ENCODE measurements at places on chromosomes 5 and 9.
A peak's percentile ranks its signal among the peaks of the same experiment; 100 is the strongest.

DNA sequence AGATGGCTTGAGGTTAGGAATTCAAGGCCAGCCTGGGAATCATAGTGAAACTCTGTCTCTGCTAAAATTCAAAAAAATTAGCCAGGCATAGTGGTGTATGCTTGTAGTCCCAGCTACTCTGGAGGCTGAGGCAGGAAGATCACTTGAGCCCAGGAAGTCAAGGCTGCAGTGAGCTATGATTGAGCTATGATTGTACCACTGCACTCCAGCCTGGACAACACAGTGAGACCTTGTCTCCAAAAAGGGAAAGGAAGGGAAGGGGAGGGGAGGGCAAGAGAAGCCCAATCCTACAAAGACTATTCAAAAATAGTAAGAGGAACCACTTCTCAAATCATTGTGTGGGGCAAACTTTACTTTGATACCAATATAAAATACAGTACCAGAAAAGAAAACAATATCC, 11.2 kb downstream of the SEMA4D start:
- DNase-seq, result no peak

DNA sequence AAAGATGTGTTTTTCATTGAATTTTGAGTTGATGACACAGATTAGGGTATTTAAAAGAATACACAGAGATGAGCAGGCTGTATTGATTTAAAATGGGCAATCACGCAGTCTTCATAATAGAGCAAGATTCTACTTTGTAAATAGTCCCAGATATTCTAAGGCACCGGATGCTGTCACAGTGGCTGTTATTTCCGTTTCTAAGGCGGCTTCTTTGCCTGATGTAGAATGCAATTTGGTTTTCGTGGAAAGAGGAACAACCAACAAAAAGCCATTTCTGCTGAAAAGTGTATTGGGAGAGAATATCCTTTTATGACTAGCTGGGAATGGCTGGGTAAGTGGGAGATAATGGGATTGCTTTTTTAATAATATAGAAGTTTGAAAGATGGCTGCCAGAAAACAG, 17.5 kb downstream of the PRKACG start:
- DNase-seq, result no peak

GRCh38 chr9:34994260-34994899, 4.8 kb downstream of the DNAJB5 start:
- DNase-seq, result no peak

- no peak for DNase-seq
Observed at GRCh38 chr9:14030375-14031059, 283.4 kb downstream of the NFIB start.

GRCh38 chr9:137198051-137198901, 2.3 kb downstream of the TPRN start:
- no peak for DNase-seq

GRCh38 chr9:117835798-117836197, 131.6 kb downstream of the TLR4 start:
- no peak for DNase-seq

- no peak for DNase-seq
Observed at GRCh38 chr5:105015098-105015497, 1452.5 kb upstream of the NUDT12 start.

- no peak for DNase-seq
Observed at GRCh38 chr5:157289164-157289819, 23.4 kb downstream of the CYFIP2 start.

DNA sequence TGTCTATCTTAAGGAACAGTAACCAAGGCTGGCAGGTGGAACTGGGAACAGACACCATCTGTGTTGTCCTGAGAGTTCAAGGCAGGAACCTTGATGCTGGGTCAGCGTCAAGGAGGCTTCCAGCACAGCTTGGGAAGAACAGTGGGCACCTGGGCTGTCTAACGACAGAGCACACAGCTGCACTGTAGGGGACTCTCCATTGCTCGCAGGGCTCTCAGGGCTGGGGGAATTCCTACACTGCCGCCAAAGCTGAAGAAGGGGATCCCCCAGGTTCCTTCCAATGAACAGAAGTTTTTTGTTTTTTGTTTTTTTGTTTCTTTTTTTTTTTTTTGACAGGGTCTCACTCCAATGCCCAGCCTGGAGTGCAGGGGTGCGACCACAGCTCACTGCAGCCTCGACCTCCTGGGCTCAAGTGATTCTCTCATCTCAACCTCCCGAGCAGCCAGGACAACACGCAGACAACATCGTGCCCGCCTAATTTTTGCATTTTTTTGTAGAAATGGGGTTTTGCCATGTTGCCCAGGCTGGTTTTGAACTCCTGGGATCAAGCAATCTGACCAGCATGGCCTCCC, 81.9 kb downstream of the PTPN3 start:
- no peak for DNase-seq

GRCh38 chr5:19891658-19892057, 96.3 kb downstream of the CDH18 start:
- DNase-seq, result no peak

GRCh38 chr9:136098844-136099243, 3.8 kb upstream of the NACC2 start:
- no peak for DNase-seq

DNA sequence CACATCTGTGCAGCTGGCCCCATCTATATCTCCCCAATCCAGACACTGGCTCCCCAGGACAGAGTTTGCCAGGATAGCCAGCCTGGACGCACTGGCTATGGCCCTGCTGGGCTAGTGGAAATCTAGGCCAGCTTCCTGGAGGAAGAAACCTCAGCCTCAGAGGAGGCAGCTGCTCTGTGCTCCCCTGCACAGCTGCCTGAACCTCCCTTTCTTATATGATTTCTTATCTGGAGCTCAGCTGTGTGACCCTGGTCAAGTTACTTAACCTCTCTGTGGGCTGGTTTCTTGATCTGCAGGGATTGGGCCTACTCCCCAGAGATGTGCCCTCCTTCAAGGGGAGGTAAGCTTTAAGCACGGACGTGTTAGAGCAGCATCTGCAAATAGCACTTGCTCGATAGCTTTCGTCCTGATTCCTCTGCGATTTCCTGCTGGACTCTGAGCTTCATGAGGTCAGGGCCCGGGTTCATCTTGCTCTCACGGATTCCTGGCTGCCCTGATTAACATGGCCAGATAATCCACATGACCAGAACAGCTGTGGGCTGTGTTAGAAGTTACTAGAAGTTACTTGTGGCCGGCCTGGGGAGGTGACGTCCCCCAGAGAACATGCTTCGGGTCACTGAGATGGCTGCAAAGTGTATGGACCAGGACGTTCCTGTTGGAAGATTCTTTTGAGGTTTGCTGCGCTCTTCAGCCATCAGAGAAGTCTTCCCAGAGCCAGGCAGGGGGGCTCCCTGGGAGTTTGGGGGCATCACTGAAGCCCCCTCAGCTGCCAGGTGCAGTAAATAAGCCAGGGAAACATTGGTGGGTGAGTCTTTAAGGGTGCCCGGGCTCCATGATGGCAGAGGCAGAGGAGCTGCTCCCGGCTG, 14.5 kb downstream of the C9orf50 start:
- no peak for DNase-seq

- no peak for DNase-seq
Observed at GRCh38 chr9:128706045-128706444, 3.7 kb downstream of the PKN3 start.

DNA sequence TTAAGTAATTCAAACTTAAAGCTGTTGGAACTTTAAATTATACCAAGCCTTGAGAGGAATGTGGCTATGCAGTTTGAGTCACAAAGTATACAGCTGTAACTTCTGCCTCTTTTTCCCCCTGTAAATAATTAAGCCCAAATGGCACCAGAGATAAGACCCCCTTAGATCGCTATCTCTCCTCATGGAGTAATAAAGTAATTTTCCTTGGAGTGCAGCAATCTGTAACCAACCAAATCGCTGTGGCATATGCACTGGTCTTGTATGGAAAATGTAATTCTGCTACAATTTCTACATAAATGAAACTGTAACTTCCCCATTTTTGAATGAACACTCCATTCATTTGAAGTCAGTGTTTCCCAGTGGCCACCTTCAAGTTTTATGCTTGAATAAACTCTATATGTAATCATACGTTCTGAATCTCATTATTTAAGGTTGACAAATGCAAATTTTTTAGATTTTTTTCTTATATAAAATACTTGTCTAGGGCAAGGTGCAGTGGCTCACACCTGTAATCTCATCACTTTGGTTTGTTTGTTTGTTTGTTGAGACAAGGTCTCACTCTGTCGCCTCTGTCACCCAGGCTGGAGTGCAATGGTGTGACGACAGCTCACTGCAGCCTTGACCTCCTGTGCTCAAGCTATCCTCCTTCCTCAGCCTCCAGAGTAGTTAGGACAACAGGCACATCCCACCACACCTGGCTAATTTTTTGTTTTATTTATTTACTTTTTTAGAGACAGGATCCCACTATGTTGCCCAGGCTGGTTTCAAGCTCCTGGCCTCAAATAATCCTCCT, 12.3 kb downstream of the SUSD1 start:
- no peak for DNase-seq

- DNase-seq, result no peak
Observed at GRCh38 chr5:87015901-87016300, 251.8 kb upstream of the RASA1 start.

- DNase-seq, result no peak
Observed at GRCh38 chr5:126126574-126126973, 296.6 kb upstream of the GRAMD2B start.

DNA sequence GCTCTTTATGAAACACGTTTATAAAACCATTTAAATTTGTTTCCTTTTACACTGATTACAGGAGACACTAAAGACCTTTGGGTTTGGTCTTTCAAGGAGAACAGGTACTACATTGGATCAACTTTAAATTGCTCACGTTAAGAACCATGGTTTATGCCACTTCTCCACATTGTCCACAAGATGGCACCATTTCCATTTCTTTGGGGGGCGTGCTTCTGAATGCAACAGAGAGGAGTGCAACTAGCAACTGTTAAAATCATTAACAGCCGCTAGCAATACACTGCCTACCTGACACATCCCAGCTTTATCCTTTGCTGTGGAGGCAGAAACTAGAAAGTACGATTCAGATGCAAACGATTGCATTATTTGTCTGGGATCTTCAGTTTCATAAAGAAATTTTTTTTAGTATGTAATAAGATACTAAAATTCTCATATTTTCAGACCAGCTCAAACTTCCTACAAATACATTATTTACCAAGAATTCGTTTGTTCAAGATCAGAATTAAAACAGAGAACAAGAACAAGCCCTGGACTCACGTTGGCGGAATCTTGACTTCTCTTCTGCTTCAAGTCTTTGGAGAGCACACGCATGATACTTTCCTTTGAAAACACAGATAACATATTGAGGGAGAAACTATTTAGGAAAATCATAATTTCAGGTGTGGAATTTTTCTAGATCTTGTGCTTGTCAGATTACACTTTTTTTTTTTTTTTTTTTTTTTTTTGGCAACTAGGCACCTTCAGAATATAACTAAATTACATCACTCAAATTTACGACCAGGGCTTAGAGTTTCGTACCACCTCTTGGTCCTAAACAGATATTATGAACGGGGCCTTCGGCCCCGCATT, 702 bp downstream of the CDC20B start:
- DNase-seq, result peak; percentile 54

DNA sequence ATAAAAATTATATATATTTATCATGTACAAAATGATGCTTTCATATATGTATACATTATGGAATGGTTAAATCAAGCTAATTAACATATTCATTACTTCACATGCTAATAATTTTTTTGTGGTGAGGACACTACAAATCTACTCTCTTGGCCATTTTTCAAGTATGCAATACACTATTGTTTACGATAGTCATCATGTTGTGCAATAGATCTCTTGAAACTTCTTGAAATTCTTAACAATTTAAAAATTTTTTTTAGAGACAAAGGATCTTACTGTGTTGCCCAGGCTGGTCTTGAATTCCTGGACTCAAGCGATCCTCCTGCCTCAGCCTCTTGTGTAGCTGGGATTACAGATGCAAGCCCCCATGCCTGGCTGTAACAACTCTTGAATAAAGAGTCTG, 45.2 kb upstream of the SHOC1 start:
- no peak for DNase-seq

DNA sequence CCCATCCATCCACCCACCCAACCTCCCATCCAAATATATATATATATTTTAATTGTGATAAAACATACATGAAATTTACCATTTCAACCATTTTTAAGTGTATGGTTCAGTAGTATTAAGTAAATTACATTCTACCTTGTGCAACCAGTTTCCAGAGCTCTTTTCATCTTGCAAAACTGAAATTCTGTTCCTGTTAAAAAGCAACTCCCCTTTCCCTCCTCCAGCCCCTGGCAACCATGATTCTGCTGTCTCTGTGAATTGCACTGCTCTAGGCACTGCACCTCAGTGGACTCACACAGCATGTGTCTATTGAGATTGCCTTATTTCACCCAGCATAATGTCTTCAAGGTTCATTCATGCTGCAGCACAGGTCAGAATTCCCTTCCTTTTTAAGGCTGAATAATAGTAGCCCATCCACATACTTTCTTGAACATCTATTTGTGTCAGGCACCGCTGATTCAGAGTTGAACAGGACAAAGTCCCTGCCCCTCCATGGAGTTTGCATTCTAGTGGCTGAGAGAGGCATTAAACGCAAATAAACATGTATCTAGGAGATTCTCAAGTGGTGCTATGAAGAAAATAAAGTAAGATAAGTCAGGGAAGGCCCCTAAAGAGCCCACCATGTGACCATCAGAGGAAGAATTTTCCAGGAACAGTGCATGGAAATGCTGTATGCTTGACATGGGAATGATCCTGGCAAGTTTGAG, 24.0 kb downstream of the CSF1R start:
- no peak for DNase-seq

DNA sequence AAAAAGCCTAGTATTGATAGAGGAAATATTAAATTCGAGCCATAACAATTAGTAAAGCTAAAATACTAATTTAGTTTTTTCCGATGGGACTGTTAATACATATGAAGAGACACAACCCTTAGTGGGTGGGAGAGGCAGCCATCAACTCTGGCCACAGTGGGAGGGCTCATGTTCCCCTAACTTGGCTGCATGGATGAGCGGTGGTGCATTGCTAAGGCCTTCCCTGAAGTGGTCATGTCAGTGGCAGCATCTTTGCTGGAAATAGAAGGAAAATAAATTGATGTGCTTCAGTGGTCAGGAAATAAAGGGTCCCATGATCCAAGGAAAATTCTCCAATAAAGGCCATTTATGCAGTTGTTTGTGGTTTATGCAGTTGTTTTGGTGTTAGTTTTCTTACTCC, 33.9 kb upstream of the F2RL2 start:
- DNase-seq, result no peak

- no peak for DNase-seq
Observed at GRCh38 chr9:127404631-127405030, 7.7 kb downstream of the SLC2A8 start.

- DNase-seq, result no peak
Observed at GRCh38 chr5:36607114-36607571, 737 bp downstream of the SLC1A3 start.

GRCh38 chr9:137391411-137391754, 31.6 kb downstream of the EXD3 start:
- no peak for DNase-seq

DNA sequence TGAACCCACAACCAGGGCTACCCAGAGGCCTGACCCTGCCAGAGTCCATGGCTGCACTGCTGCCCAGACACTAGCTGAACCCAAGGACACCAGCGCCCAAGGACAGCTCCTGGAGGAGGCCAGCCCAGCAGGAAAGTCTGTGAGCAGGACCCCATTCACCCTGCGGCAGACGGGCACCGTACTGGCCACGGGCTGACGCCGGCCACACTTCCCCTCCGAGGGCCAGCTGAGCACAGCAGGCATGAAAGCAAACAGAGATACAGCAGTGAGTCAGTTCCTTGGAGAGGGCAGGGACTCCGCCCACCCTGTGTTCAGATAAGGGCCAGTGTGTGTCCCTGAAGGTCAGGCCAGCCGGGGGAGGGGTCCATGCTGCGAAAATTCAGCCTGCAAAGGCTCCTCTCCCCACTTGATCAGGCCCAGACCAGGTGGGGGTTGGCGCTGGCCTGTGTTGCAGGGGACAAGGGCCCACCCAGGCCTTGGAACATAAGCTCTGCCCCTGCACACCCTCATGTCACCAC, 3.2 kb downstream of the RNF208 start:
- DNase-seq, result no peak

Measured in stimulated activated CD8-positive, alpha-beta memory T cell treated with anti-CD3 and anti-CD28 coated beads, Interleukin-15, amount 100 ng/mL, for 4 hours (primary cell).